GDM1 (cell line): ENCODE measurements at places on chromosomes 3 and 15.

DNA sequence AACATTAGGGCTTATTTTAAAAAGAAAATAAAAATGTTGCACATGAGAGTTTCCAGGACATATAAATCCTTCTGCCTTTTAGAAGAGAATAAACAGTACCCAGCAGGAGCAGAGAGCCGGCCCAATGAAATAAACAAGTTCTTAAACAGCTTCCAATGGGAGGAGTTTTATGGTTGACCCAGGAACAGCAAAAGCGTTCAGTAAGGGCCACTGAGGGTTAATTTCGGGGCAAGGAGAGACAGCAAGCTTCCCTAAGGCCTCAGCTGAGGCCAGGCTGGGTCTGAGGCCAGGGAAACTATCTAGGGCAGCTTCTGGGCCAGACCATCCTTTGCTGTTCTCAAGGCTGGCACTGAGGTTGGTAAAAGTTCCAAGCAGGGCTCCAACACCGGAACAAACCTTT, 3.4 kb downstream of the PDZRN3 start:
- DNase-seq: no peak

DNA sequence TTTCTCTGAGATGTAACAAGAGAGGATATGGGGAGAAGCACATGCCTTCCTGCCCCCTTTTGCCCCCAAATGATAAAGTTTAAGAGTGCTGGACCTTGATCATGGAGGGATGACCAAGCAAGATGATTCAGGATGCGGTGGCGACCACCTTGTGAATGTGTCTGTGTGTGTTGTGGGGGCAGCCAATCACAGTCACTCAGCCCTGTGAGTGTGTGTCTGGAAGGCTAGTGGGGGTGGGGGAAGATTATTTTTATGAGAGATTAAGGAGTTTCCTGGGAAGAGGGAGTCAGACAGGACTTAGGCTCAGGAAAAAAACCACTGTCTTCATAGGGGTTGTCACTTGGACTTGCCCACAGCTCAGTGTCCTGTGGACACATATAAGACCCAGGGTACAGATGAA, 57.8 kb upstream of the KY start:
- DNase-seq: no peak

- DNase-seq: no peak
Measured at GRCh38 chr3:139988472-139989156, 53.6 kb downstream of the CLSTN2 start.

DNA sequence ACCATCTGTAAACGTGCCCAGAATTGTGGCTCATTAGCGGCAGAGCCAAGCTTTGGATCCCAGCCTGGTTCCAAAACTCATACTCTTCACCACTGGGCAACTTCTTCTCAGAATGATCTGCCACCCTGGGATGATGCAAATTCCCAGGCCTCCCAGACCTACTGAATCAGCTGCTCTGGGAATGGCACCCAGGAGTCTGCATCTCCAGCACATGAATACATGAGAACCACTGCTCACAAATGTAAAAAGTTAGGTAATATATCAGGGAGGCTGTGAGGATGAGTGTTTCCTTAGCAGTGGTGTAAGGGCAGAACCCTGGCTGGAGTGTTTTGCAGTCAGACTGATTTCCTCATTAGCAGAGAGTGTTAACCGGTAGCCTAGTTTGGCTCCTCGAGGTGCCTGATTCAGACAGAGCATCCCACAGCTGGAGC, 94.2 kb downstream of the LIPC start:
- DNase-seq: no peak

- DNase-seq: no peak
Measured at GRCh38 chr3:33063651-33064051, 33.3 kb downstream of the GLB1 start.

- DNase-seq: no peak
Measured at GRCh38 chr15:67852418-67852817, 12.6 kb upstream of the RNU6-1 start.

- no peak for DNase-seq
Measured at GRCh38 chr3:158279609-158280008, 169.7 kb downstream of the RSRC1 start.

GRCh38 chr3:53145713-53146080, 15.3 kb upstream of the PRKCD start:
- DNase-seq: no peak

DNA sequence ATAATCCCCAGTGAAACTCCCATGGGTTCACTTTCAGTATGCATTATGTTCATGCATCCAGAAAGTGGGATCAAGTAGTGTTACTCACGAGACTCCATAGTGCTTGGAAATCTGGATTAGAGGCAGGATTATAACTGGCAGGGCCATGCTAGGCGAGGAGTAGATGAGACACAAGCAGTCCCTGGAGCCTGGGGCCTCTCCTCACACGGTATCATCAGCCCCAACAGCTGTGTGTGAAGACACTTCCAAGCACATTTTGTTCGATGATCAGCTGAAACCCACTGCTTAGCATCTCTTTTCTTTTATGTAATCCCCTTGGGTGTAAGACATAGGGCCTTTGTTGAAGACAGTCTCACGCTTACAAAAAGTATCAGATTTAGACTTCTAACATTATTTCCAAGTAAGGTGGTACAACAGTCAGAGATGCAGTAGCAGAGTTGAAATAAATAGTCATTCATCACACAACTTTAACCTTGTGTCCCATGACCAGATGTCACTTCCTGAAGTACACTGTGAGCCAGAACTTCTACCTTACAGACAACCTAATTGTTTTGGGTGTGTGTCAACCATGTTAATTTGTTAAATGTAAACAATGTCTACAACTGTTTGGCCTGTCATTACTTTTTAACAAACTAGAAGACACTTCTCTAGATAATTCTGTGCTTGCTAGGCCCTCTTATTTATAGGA, 116.9 kb downstream of the GADL1 start:
- no peak for DNase-seq

- no peak for DNase-seq
Measured at GRCh38 chr3:147773116-147773630, 364.0 kb downstream of the ZIC1 start.
